NCI-H2227 treated with DMSO at 0.1 percent for 48 hours (cell line): ENCODE measurements at places on chromosomes 7 and 10.

DNA sequence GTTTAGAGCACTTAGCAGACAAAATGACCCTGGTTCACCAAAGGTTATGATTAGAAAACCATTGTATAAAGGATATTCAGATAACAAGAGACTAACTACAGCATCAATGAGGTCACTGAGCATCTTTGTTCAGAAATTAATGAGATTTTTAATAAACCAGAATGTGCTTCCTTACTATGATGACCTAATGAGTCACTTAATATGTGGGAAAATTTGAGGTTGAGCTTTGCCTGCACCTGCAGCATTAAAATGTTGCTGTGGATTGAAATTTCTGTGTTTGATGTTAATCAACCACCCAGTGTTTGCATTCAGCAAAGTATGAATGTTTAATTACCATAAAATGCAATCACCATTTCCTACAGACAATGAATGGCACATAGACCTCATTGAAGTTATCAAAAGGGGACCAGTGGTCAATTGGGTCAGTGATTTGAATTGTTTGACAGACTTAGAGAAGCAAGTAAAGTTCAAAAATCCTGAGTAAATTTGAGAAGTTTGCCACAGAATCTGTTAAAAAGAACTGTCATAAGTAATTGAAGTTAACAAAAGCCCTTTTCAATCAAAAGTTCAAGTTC, 45.8 kb downstream of the EXOC6 start:
- DNase-seq: no peak

GRCh38 chr7:143327903-143328302, 12.0 kb downstream of the CLCN1 start:
- no peak for DNase-seq

- DNase-seq: no peak
These were observed 1.9 kb downstream of the HHEX start for GRCh38 chr10:92691591-92692079.

DNA sequence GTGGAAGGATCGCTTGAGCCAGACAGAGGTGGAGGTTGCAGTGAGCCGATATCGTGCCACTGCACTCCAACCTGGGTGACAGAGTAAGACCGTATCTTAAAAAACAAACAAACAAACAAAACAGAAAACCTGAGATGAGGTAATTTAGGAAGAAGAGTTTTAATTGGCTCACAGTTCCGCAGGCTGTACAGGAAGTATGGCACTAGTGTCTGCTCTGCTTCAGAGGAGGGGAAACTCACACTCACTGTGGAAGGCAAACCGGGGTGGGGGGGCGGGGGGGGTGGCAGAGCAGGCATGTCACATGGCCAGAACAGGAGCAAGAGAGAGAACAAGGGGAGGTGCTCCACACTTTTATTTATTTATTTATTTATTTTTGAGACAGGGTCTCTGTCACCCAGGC, 5.1 kb downstream of the UBE2D4 start:
- no peak for DNase-seq

DNA sequence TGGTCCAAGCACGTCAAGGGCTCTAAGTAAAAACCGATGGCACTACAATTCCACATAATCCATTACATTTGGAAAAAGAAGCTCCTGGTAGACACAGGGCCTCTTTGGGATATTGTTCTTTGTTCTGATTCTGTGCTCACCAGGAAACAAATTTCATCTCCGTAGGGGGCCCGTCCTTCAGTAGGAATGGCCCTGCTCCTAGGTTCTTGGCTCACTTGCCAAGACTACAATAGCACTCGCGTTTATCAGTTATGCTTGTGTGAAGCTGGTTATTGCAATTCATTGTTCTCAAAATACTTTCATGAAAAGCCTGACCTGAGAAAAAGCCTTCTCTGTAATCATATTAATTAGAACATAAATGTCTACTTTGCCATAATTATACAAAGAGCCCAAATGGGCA, 10.3 kb upstream of the ZC3HAV1L start:
- peak; percentile 52 for DNase-seq

DNA sequence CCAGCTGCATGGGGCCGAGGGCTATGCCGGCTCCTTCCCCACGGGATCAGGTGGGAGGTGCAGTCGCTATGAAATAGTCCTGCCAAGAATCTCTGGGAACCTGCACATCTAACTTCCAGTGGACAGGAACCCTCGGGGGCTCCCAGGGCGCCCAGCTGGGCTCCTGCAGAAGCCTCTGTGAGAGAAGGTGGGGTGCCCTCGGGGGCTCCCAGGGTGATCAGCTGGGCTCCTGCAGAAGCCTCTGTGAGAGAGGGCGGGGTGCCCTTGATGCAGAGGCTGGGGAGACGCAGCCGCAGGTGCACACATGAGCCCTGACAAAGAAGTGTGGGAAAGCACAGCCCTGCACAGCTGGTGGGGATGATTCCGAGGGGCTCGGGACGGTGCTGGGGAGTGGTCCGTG, 5.9 kb downstream of the VENTX start:
- DNase-seq: no peak

GRCh38 chr10:19421674-19422073, 373.1 kb downstream of the MALRD1 start:
- no peak for DNase-seq

DNA sequence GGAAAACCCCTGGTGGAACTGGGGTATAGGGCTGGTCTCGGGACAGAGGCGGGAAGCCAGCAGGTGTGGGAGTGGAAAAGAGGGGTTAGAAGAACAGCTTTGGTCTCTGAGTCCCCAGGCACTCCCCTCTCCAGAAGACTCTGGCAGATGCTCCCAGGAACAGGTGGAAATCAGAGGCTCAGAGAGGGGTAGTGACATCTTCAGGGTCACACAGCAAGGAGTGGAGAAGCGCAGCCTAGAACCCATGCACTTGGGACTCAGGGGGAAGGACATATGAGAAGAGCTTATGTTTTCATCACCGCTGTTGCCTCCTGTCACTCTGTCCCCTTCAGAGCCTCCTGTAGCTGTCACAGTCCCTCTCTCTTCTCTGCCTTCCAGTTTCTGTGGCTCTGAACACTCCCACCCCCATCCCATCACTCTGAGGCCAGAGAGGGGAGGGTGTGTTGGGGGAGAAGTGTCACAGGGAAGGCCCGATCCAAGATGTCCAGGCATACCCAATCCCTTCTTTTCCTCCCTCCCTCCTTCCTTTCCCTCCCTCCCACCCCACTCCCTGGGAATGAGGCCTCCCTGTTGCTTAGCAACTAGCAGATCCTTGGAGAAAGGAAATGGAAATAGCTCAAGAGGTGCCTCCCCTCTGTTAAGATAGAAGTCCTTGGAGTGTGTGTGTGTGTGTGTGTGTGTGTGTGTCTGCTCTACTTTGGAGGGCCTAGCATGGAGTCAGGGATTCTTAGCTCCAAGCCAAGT, 32.0 kb downstream of the SRRM3 start:
- DNase-seq: peak; percentile 61
